ENCODE measurements at places on chromosomes 2 and 18.

DNA sequence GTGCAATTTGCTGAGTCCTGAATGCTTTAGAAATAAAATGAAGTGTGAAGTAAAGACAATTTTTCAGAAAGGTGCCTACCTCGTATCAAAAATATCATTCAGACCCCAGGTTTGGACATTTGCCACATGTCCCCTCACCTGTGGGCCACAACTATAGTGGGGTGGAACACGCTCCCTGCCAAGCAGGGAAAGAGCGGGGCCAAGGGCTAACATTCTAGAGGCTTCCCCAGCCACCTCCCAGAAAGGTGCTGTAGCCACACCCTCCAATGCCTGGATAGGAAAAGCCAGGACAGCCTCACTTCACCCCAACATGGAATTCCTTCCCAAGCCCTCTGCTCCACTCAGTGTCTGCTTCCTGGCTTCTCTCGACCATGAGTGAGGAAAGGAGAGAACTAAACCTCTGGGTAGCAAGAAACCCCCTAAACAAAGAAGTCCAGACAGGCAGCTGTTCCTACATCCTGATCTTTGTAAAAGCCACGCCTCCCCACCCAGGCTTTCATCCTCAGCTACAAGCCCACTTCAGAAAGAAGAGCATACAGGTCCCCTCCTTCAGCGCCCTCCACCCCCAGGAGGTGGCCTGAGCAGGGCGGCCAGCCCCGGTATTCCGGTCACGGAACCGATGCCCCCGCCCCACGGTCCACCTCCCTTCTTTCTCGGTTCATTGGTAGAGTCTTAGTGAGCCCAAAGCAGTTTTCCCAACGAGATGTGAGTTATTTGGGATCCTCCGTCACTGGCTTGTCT, 2.1 kb downstream of the COL6A3 start:
- DNase-seq, result no peak

DNA sequence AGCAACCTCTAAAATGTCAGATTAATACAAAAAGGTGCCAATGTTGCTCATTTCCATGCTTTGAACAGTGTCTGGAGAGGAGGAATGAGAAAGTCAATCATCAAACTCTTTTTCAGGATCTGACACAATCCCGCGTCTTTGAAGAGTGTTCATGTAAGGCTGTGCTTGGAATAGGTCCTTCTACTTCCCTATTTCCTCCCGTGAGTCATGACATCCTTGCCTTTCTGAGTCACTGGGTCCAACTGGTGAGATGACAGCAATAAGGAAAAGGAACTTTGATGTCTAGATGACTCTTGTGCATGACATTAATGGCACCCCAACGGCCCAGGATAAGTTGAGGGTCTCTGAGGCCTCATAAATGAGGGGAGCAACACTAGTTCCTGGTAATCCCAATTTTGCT, 109.0 kb upstream of the CELF4 start:
- no peak for DNase-seq

DNA sequence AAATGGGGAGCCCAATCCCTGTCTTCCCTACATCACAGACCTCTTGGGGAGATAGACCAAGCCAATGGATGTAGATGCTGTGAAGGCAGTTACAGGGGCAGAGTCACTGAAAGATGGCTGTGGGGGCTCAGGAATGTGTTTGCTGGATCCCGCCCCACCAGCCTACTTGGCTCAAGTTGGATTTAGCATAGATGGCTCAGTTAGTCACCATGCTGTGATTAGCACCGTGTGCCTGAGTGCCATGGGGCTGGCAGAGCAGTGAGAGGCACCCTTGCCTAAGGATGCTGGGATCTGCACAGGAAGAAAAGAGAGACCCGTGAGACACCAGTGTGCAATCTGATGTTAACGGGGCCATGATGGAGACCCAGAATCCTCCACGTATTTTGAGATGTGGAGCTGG, 228.3 kb downstream of the DYSF start:
- DNase-seq, result no peak

GRCh38 chr2:16900405-16901025, 234.9 kb upstream of the CYRIA start:
- no peak for DNase-seq

- no peak for DNase-seq
These were observed 94.3 kb upstream of the TEX51 start for GRCh38 chr2:126804347-126804746.

DNA sequence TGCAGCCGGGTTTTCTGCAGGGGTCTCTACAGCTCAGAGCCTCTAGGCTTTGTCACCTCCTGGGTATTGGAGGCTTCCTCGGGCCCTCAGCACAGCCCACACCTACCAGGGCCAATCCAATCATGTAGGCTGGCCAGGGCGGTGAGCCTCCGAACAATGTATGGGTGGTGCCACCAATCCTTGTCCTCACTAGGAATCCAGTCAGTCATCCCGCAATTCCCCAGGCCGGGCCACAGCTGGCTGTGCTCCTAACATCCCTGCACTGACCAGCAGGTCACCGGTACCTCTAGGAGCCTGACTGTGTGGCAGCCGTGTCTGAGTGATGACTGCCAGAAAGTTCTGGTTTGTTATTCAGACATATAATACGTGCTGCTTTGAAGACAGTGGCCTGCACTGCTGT, 129.4 kb downstream of the SH3RF3 start:
- DNase-seq, result no peak

DNA sequence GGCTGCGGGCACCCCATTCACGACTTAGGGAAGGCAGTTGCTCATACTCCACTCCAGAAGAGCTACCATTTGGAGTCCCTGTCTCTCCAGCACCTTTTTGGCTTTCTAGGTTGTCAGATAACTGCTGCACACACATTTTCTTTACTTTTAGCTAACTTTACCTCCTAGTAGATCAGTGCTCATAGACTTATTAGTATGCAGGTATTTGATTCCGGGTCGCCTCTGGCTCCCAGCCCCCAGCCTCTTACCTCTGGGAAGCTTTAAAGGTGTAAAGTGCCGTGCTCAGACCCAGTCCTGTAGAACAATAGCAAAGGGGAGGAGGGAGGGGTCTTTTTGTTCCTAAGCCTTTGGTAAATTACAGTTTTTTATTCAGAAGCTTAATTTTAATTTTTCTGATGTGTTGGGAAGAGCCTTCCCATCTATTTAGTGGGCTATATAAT, 102.9 kb downstream of the SPTBN1 start:
- DNase-seq, result no peak

DNA sequence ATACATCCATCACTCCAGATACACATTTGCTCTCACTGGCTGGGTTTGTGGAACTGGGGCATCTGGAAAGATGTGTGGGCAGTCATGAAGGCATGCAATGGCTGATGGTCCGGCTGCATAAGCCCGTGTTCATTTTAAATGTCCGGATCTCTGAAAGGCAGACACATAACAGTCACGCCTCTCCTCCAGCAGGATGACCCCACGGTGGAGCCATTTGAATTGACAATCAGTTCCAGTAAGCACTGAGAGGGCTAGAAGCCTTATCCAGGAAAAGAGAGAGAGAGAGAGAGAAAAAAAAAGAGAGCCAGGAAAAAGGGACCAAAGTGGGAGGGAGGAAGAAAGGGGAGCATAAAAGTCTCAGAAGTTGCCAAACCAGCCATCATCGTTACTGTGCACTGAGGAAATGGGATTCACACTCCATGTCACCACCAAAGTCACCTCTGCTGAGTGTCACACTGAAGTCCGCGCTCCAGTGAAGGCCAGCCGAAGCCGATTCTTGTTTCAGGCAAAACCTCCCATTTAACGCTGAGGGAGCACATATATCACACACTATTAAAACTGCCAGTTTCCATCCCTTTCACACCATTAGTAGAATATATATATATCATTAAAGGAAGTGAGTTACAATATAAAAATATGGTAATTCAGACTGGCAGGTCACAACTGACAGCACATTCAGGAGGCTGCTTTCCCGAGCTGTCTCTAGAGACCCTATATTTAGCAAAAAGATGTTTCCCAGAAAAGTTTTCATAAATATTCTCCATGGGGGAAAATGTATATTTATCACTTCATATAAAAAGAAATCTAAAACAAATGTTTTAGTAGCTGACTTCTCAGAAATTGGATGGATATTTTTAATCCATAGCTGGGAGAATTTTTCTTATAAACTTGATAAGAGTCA, 142.0 kb downstream of the ACTR3 start:
- no peak for DNase-seq

- DNase-seq, result no peak
These were observed at the start of gene IL36RN for GRCh38 chr2:113058998-113059960. Gene IL36RN (plus strand): TSS chr2:113059198. CDS start chr2:113059439, 241 bp downstream.

- no peak for DNase-seq
These were observed 227.5 kb downstream of the MTX2 start for GRCh38 chr2:176496761-176497160.

DNA sequence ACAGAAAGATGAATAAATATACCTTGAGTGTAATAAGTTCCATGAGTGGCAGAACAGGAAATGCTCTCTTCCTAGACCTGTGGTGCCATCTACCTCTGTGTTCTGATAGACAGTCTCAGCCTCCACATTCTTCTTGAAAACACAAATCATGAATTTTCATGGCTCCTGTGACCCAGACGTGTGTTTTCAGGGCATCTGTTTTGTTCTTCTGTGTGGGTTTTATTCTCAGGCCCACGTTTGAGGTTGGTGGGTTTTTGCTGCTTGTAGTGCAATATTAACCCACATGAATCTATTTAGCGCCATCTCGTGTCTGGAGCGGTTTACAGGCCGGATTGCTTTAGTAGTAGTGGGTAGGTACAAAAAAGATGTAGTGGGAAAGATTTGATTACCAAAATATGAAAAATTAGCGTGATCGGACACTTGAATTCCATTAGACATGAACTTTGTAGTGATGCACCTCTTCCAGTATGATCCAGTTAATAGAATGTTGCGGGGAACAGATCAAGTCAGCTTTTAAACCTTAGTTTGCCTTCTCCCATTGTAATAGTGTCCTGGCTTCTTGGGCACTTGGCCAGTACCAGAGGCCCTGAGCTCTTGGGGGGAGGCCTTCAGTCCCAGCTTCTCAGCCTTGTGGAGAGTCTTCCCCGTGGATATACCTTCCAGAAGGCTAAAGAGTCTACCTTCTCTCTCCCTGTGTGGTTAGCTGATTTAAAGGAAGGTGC, 256.5 kb downstream of the TPGS2 start:
- DNase-seq, result no peak

DNA sequence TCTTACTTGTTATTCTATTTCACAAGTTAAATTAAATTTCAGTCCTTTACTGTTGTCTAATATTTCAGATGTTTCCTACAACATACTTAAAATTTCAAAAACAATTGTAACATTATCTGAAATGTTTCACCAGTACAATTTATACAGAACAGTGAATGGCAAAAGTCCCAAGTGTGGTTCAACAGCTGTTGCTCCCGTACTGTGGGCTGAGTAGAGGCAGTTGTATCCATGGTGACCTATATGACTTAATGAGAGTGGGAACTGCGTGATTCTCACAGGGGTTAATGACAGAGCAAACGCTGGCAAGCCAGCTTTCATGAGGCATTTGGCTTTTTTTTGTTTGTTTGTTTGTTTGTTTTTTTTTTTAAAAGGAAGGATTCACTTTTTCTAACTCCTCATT, 5.3 kb upstream of the PLCL1 start:
- DNase-seq, result no peak

DNA sequence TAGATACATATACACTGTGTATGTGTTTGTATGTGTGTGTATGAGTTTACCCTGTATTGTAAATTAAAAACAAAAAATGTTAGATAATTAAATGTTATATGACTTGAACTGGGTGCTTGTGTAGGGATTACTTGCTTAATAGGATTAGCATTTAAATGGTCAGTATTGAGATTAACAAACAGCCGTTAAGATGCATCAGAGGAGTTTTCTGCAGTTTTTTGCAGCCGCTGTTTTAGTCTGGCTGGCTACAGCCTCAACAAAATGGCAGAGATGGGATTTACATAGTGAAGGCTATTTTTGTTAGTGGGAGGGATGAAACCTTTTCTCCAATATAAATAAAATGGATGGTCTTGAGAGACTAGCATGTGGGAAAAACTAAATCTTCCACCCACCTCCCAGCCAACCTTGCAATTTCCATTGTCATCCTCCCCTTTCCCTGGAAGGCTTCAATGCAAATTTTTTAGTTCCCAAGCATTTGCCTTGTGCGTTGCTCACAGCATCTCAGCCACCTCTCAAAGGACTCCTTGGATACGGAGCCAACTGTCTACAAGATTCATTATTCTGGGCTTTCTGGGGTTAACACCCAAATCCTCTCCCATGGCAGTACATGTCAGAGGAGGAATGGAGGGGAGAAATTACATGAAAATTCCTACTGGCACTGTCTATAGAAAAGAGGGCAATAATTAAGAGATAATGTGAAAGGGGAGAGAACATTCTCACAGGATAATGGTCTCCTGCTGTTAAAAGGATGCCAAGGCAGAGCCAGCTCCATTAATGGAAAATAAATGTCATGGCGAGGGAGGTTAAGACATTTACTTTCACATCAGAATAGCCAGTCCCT, 351.9 kb downstream of the CDH2 start:
- DNase-seq, result no peak

- no peak for DNase-seq
These were observed 159.6 kb upstream of the SETBP1 start for GRCh38 chr18:44520981-44521667.

Data from GM04503 (cell line).